Right atrium auricular region (tissue), 2 donors: ENCODE measurements at places on chromosomes 1 and 21. TPM values are rescaled to one million over a fixed set of nuclear protein-coding genes. Genes with fewer than 3 reads are reported as not detected.

MCOLN3 gene
- 5.5 TPM for total RNA-seq

CELSR2 gene
- total RNA-seq: 20.2 TPM

AK2 gene
- total RNA-seq: 162 TPM

CORT gene
- total RNA-seq: not detected

USP21 gene
- 14.4 TPM for total RNA-seq

LAX1 gene
- not detected for total RNA-seq

EXOSC10 gene
- total RNA-seq: 20.5 TPM

COL8A2 gene
- 3.5 TPM for total RNA-seq

CYYR1 gene
- total RNA-seq: 9.6 TPM
